ENCODE measurements at places on chromosomes 6 and 20.
A peak's percentile ranks its signal among the peaks of the same experiment; 100 is the strongest.

- DNase-seq, result no peak
Measured at GRCh38 chr6:32472781-32473375, 33.2 kb downstream of the HLA-DRA start.

DNA sequence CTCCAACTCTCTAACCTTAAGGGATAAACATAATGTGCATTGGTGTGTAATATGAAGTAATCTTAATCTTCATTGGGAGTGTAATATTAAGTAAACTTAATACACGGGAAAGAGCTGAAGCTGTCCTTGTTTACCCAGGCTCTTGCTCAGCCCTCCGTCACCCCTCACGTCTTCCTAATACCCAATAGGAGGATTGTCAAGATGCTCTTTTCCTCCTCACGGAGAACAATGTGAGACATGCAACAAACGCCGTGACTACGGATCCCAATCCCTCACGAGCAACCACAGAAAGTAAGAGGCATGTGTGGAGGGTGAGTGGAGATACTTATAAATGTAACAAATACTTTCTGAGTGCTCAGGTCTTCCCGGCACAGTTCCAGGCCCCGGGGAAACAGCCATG lies 11.0 kb downstream of the KIF16B start:
- DNase-seq, result no peak

DNA sequence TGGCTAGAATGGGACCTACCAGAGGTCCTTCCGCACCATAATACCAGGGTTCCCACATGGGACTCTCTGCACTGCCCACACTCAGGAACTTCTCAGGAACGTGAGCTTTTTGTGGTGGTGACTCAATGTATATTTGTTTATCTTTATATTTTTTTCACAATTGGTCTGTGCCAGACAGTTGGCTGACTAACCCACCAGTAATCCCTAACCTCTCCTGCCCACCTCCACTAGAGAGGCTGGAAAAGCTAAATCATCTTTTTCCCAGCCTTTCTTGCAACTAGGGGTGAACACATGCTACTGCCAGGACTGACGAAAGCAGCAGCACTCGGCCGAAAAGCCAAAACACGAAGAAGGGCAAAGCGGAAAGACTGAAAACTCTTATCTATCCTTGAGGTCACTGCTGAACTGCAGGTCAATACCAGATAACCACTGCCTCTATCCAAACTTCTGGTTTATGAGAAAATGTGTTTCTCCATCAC lies 112.9 kb downstream of the TRERF1 start:
- DNase-seq, result no peak

DNA sequence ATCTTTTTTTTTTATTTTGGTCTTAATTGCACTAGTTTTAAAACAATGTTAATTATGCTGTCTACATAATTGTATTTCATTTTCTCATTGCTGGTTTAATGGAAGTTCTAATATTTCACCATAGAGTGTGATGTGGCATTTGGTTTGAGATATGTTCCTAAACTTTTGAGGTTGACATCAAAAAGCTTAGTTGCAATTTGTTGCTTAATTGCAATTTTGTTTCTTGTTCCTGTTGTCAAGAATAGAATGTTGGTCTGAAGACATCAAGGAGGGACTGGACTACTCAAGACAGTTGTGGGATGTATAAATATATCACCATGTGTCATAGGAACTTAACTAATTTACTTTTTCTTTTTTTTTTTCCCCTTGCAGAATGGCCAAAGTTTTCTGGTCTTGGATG lies 12.5 kb downstream of the HSF2 start:
- no peak for DNase-seq

- DNase-seq, result peak; percentile 42
Measured at GRCh38 chr20:18506744-18507143, 996 bp upstream of the SEC23B start.

DNA sequence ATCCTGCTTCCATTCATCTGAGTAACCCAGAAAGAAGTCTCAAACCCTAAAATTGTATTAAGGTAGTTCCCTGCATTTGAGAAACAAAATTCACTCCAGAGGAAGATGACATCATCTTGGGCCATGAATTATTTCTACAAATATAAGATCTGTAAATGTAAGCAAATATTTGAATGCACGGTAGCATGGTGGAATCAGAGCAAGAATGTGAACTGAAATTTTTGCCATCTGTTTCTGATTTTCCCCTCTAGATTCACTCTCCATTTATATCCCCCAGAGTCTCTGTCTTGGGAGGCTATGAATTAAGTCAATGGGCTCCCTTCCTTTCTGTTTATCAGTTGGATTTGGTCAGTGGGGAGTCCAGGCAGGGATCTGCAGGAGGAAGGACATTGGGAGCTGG lies 5.8 kb upstream of the MAP3K5 start:
- no peak for DNase-seq

GRCh38 chr20:48787861-48788375 lies 39.9 kb downstream of the PREX1 start:
- no peak for DNase-seq

DNA sequence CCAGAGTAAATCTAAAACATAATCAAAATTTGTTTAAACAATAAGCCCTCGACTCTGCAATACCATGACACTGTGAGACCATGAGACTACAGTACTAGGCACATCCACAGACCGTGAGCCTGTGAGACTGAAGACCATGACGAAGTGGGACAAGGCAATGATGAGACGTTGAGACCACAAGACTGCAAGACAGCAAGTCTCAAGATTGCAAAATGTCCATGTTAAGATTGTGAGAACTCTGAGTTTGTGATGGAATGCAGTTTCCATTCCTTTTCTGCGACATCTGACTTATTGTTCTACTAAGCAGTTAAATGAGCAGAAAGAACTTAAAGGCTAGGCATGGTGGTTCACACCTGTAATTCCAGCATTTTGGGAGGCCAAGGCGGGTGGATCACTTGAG lies 102.1 kb upstream of the PHACTR1 start:
- no peak for DNase-seq

DNA sequence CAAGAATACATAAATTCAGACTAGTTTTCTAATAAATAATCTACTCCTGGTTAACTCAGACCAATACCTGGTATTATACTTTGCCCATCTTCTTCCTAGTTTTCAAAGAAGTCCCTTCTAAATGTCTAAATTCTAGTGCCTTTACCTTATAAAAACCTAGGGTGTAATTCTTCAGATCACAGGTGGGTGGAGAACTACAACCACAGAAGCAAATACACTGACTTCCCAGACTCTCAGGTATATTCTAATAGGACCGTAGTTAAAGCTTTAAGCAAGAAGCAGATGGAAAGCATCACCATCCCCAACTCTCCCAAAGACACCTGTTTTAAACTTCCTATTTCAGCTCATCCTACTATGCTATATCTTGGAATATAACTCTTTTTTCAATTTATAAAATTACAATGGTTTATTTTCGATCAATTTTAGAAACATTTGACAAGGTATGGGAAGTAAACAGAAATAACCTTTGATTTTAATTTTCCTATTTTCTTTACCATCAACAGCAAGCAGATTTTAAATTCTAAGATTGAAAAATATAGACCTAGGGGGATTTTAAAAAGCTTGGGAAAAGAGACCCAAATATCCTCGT lies 15.8 kb downstream of the MAN1A1 start:
- peak; percentile 29 for DNase-seq

- DNase-seq, result no peak
Measured at GRCh38 chr6:44275749-44276648, 5.7 kb downstream of the TMEM151B start.

GRCh38 chr6:168225471-168225911 lies 94.1 kb downstream of the DACT2 start:
- no peak for DNase-seq

- no peak for DNase-seq
Measured at GRCh38 chr6:133759524-133759923, 129.4 kb upstream of the TCF21 start.

DNA sequence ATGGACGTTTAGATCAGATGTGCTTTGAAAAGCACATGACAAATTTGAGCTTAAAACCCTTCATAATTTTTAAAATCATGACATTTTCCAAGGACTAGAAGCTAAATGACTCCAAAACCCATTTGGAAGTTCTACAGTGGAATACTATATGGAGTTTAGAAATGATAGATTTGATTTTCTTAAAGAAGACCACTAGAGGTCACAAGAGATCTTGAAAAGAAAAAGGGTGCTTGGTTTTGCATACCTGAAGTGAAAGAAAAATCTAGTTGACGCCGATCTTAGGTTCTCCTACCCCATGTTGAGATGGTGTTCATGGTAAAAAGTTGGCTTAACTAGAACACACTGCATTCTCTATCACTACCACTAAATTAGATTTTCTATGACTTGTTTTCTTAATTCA lies 31.5 kb downstream of the CFAP61 start:
- DNase-seq, result peak; percentile 44

DNA sequence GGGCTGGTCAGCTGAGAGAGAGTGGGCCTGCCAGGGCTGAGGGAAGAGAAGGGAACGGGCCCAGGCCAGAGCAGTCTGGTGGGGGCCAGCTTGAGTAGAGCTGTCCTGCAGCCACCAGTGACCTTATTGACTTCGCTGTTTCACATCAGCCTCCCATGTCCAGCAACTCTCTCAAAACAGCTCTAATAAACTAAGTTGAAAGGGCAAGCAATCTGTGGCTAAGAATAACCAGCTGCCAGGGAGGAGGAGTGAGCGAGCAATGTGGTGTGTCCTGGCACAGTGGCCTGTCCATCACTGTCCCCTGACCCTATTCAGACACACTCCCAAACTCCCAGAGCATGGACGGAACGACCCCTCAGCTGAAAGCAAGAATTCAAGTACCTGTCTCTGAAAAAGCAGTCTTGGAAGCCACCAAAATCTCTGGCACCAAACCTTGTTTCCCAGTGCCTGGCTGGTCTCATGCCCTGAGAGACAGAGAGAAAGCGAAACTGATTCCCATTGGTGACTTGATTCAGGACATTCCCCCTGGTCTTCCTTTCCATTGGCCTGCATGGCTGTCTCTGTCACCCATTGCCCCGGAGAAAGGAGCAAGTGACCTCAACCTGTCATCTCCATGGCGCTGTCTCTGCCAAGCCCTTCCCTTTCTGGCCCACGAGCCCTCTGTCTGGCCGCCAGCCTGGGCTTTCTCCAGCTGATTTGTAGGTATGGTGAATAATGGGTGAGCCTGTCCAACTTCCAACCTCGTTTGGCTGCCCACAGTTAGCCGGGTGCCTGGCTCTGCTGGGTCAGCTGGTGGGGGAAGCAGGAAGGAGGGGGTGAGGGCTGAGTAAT lies at the start of gene DDO:
Gene DDO, minus strand, starts transcription at position 490 of the 831 bp plus-strand sequence. CDS start 2,113 bp downstream, outside the sequence.
- DNase-seq, result no peak

- no peak for DNase-seq
Measured at GRCh38 chr20:36880741-36881250, 4.9 kb downstream of the TLDC2 start.

- DNase-seq, result no peak
Measured at GRCh38 chr6:107574856-107575255, 84.9 kb downstream of the SOBP start.

GRCh38 chr6:36442671-36443470 lies at the start of the genes KCTD20 and PXT1:
KCTD20 (plus strand) TSS chr6:36443000; CDS start chr6:36470098, 27,098 bp downstream.
PXT1 (minus strand) TSS chr6:36442854; CDS start chr6:36426082, 16,772 bp downstream.
- DNase-seq, result peak; percentile 90

DNA sequence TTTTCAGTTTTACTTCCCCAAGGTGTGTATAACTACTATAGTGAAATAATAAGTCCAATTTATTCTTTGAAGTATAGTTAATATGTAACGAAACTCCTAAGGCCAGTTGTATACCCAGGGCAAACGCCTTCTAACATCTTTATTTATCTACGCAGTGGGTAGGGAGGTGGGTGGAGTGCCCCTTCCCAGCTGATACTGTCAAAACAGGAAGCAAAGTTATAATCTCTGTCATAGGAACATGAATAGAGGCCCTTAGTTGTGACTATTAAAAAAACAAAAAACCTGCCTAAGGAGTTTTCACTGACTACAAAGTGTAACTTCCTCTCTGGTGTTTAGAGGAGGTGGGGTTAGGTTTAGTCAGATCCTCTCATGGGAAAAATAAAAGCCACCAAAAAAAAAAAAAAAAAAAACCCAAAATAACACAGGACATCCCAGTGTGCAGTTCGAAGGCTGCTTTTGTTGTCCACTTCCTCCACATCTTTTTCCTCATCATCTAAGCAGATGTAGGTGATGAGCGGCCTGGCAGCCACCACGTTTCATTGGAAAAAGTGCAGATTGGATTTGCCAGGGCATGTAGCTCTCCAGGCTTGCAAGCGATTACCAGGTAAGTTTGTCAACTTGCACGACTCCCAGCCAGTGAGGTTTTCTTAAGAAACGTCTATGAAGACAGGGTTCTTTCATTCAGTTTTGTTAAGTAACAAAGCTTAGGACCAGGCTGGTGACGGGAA lies 58.7 kb downstream of the UTRN start:
- DNase-seq, result peak; percentile 63

DNA sequence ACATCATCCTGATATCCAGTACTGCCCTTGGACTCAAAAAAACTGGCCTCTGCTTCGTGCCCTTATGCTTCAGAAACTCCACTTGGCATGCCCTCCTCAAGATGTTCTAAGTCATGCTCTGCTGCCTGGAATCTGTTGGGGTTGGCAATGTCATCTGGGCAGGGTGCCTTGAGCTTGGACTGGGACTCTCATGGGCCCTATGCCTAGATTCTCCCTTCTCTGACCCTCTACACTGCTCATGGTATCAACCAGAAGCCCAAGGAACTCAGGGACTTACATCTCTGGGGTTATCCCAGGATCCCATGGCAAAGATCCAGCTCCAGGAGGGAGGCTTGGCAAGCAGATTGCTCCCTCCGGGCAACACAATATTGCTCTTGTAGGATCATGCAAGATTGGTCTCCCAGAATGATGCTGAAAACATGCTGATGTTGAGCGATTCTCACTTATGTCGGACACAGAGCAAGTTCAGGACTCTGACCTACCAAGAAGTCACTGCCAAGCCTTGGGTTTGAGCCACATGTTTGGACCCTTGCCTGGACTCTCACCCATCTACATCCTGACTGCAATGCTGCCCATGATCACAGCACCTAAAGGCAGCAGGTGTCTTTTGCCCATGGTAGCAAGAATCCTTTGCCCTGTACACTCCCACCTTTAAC lies 88.8 kb downstream of the ADAT2 start:
- DNase-seq, result no peak

GRCh38 chr6:90656325-90656724 lies 69.5 kb upstream of the MAP3K7 start:
- no peak for DNase-seq

DNA sequence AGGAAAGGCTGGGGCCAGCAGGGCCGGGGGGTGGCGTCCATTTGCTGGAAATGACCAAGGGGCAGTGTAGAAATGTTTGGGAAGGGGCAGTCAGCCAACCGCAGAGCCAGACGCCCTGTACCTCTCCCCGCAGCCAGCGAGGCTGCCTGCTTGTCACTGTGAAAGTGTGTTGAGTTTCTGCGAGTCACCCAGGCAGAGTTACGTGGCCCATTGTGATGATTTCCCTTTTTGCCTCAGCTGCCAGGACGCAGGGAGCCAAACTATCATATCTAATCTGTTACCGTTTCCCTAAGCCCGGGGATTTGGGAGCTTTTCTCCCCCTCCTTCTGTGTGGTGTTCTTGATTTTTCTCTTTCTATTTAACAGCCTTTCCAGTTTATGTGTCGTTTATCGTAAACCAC lies 67.9 kb upstream of the STX16 start:
- no peak for DNase-seq

GRCh38 chr6:105573556-105573955 lies 170.7 kb upstream of the PREP start:
- DNase-seq, result no peak

GRCh38 chr6:139648430-139649000 lies 274.1 kb upstream of the CITED2 start:
- DNase-seq, result no peak
